ENCODE measurements at places on chromosomes 6 and 20.

DNA sequence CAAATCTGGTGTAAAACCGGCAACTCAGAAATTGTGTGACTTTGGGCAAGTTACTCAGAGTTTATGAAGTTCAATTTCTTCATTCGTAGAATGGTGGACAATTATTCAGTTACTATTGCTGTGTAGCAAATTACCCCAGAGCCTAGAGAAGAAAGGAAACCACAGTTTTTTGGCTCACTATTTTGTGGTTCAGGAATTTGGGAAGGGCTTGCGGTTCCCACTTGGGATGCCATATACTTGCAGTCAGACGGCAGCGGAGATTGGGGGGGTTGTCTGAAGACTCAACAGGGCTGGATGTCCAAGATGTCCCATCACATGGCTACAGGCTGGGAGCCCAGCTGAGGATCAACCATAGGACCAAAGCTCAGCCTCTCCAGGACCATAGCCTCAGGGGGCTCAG lies 108.1 kb downstream of the PCSK2 start:
- DNase-seq: no peak
- no peaks in the 10 kb centered on the region for H3K27me3 ChIP-seq
- H3K36me3 ChIP-seq: no peaks in the 10 kb centered on the region
- no peaks in the 10 kb centered on the region for H3K4me1 ChIP-seq
- H3K4me3 ChIP-seq: no peak overlapping the region

DNA sequence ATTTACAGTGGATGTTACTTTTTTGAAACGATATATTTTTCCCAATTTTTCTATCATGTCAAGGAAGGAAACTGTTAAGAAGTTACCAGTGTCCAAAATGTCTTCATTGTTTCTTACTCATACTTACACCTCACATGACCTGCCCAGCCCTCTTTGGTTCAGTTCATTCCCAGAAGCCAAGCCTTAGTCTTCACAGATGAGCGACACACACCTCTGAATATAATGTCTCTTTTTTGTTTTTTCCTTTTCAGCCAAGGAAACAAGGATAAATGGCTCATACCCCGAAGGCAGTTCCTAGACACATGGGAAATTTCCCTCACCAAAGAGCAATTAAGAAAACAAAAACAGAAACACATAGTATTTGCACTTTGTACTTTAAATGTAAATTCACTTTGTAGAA lies 225.2 kb downstream of the SMOC2 start:
- no peak overlapping the region for H3K4me3 ChIP-seq
- H3K27ac ChIP-seq: no peak overlapping the region
- no peaks in the 10 kb centered on the region for H3K27me3 ChIP-seq
- DNase-seq: no peak

GRCh38 chr20:60097285-60097684 lies 139.1 kb downstream of the CDH26 start:
- H3K27ac ChIP-seq: no peak overlapping the region
- no peak for DNase-seq
- H3K4me3 ChIP-seq: no peak overlapping the region
- no peaks in the 10 kb centered on the region for H3K36me3 ChIP-seq
- H3K27me3 ChIP-seq: no peaks in the 10 kb centered on the region
- H3K4me1 ChIP-seq: no peaks in the 10 kb centered on the region

- no peak overlapping the region for H3K4me3 ChIP-seq
- DNase-seq: no peak
- H3K27ac ChIP-seq: no peak overlapping the region
- H3K27me3 ChIP-seq: no peaks in the 10 kb centered on the region
- peaks cover 99% of the 10 kb centered on the region for H3K36me3 ChIP-seq
Observed at GRCh38 chr20:48683467-48684175, 144.2 kb downstream of the PREX1 start.

DNA sequence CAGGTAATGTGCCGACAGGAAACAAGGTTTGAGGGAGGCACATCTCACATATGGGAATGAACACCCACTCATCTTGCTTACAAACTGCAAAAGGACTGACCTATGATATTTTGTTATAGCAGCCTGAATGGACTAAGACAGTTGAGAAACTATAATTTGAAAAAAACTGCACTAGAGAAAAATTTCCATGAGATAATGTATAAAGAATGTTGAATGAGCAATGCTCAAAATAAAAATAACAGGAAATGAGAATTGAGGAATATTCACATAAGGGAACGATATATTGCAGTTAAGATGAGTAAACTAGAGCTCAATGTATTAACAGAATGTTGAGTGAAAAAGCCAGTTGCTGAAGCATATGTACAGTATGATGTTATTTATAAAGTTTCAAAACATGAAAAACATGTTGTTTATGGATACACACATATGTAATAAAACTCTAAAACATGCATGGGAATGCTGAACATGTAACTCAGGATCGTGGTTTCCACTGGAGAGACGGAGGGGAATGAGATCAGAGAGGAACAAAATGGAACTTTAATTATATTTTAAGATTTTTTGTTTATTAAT lies 6.3 kb upstream of the TBC1D22B start:
- peaks cover 1% of the 10 kb centered on the region for H3K27me3 ChIP-seq
- H3K4me1 ChIP-seq: no peaks in the 10 kb centered on the region
- no peak for DNase-seq
- H3K36me3 ChIP-seq: no peaks in the 10 kb centered on the region
